Prostate gland (tissue), 2 donors: ENCODE measurements at places on chromosomes 2 and 18.

- no peaks in the 10 kb centered on the region for H3K36me3 ChIP-seq
- no peak overlapping the region for H3K27ac ChIP-seq
- H3K27me3 ChIP-seq = no peaks in the 10 kb centered on the region
- H3K4me3 ChIP-seq = no peak overlapping the region
- DNase-seq = no peak
Observed at GRCh38 chr18:79579807-79580497, 99.7 kb upstream of the CTDP1 start.

- H3K4me1 ChIP-seq = peaks cover 4% of the 10 kb centered on the region
- H3K27me3 ChIP-seq = no peaks in the 10 kb centered on the region
- peak overlapping the region; percentile 84 for H3K27ac ChIP-seq
- peak; percentile 48 for DNase-seq
Observed at GRCh38 chr2:27781496-27781895, 10.0 kb downstream of the MRPL33 start.

GRCh38 chr2:132642415-132642814 is 27.6 kb downstream of the LYPD1 start:
- H3K36me3 ChIP-seq = no peaks in the 10 kb centered on the region
- no peak overlapping the region for H3K27ac ChIP-seq
- H3K27me3 ChIP-seq = no peaks in the 10 kb centered on the region

DNA sequence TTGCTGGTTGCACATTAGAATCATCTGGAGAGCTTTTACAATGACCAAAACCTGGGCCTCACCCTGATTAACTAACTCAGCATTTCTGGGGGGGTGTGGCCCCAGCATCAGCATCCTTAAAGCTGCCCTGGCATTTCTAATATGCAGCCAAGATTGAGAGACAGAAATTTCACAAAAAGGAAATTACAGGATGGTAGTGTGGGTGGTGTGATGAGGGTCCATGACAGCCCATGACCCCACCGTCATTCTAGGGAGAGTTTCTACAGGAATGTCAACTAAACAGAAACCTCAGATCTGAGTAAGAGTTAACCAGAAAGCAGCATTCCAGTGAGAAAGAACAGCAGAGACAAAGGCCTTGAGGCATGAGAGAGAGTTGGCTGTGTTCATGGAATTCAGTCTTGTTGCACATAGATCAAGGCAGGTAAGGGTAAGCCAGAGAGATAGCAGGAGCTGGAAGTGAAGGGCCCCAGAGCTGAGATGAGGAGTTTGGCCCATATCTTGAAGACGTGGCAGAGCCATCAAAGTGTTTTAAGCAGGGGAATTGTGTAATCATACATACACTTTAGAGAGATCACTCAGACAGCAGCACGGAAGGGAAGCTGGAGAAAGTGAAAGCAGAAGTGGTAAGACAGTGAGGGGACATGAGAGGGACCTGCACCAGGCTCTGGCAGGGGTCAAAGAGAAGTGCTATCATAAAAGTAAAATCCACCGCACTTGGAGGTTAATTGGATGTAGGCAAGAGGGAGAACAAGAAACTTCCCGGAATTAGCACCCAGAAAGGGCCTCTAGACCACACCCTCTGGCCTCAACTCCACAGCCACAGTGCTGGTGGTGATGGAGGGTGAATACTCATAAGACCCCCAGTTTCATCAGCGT is 7.8 kb upstream of the TRABD2A start:
- no peaks in the 10 kb centered on the region for H3K4me1 ChIP-seq
- H3K27ac ChIP-seq = no peak overlapping the region
- no peak overlapping the region for H3K4me3 ChIP-seq
- H3K36me3 ChIP-seq = no peaks in the 10 kb centered on the region
- DNase-seq = no peak

DNA sequence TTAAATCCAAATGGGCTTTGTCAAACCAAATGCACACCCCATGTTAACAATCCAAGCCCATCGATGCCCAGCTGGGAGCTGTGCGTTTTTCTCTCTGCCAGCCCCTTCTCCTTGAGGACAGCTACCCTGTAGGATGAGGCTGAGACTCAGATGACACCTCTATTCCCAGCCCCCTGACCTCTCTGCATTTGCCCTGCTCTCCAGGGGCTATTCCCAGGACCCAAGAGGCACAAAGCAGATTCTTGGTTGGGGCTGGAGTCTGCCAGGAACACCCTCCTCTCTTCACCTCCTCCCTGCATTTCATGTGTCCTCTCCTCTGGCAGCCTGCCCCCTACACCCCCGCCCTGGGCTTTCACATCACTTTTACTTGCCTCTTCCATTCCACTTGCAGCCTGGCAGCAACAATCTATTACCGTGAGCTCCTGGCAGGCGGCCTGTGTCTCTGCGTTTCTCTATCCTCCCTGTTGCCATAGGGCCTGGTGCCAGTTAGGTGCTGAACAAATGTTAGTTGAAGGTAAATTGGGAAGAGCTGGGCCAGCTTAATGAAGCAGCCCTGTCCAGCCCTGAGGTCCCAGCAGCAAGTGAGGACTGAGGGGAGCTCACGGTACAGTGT is 51.8 kb downstream of the ADD2 start:
- no peaks in the 10 kb centered on the region for H3K36me3 ChIP-seq
- peak; percentile 84 for DNase-seq
- no peaks in the 10 kb centered on the region for H3K4me1 ChIP-seq
- no peak overlapping the region for H3K27ac ChIP-seq
- no peak overlapping the region for H3K4me3 ChIP-seq

DNA sequence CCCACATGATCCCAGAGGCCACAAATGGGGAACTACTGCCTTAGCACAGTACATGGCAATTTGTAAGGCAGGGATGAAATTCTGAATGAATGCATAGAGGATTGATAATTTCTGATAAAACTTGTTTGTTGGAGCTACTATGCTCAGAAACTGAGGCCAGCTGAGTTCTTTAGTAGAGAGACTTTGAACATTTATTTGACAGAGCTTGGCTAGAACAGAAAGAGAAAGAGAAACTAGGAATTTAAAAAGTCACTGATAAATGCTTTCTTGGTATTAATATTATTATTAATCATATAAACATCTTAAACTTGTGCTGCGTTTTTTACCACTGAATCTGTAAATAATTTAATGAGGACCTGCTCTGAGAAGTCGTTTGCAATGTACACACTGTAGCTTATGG is 923.7 kb upstream of the CNTNAP5 start:
- H3K4me3 ChIP-seq = no peak overlapping the region
- no peak overlapping the region for H3K27ac ChIP-seq
- no peak for DNase-seq
- no peaks in the 10 kb centered on the region for H3K27me3 ChIP-seq
- no peaks in the 10 kb centered on the region for H3K36me3 ChIP-seq

DNA sequence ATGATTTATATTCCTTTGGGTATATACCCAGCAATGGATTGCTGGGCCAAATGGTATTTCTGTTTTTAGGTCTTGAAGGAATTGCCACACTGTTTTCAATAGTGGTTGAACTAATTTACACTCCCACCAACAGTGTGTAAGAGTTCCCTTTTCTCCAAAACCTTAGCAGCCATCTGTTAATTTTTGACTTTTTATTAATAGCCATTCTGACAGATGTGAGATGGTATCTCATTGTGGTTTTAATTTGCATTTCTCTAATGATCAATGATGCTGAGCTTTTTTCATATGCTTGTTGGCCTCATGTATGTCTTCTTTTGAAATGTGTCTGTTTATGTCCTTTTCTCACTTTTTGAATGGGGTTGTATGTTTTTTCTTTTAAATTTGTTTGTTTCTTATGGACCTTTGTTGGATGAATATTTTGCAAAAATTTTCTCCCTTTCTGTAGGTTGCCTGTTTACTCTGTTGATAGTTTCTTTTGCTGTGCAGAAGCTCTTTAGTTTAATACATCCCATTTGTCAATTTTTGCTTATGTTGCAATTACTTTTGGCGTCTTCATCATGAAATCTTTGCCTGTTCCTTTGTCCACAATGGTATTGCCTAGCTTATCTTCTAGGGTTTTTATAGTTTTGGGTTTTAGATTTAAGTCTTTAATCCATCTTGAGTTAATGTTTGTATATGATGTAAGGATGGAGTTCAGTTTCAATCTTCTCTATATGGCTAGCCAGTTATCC is 119.7 kb upstream of the XIRP2 start:
- no peak for DNase-seq
- H3K27ac ChIP-seq = no peak overlapping the region
- H3K4me1 ChIP-seq = no peaks in the 10 kb centered on the region

DNA sequence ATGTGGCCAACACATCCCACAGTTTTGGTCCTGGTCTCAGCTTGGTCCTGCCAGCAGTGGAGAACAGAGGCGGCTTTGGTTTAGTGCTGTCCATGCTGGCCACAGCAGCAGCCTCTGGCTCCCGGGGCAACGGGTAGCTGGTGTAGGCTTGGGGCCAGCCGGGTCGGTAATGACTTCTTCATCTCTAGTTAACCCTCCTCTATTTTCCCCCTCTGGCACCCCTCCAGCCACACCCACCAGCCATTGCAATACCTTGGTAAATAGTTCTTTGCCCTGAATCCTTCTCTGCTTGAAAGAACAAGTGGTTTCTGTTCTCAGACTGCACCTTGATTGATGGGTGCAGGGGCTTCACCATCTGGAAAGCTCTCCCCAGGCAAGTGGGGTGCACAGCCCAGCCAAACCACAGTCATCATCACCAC is 31.7 kb upstream of the ZNF396 start:
- no peaks in the 10 kb centered on the region for H3K27me3 ChIP-seq
- no peaks in the 10 kb centered on the region for H3K4me1 ChIP-seq
- H3K4me3 ChIP-seq = no peak overlapping the region
- no peak for DNase-seq
- no peak overlapping the region for H3K27ac ChIP-seq

- H3K4me1 ChIP-seq = peaks cover 26% of the 10 kb centered on the region
- H3K27me3 ChIP-seq = no peaks in the 10 kb centered on the region
- no peak overlapping the region for H3K27ac ChIP-seq
- no peak overlapping the region for H3K4me3 ChIP-seq
- no peaks in the 10 kb centered on the region for H3K36me3 ChIP-seq
- no peak for DNase-seq
Observed at GRCh38 chr2:111903930-111904439, 5.6 kb downstream of the MERTK start.

DNA sequence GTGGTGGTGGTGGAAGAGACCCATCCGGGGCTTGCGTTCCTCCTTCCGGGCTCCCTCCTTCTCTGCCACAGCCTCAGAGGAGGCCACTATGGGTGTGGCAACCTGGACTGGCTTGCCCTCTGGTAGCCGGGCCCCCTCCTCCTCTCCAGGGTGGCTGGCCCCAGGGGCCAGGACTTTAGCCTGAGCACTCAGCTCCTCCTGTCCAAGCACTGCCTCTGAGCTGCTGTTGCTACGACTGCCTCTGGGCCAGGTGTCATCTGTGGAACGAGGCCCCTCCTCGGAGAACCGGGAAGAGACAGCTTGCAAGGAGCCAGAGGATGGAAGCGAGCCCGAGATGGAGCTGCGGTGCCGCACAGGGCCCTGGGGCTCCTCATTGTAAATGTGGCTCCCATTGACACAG is 16.7 kb upstream of the SFXN5 start:
- no peak overlapping the region for H3K4me3 ChIP-seq
- no peaks in the 10 kb centered on the region for H3K27me3 ChIP-seq
- peaks cover 3% of the 10 kb centered on the region for H3K36me3 ChIP-seq
- no peak overlapping the region for H3K27ac ChIP-seq

- no peak for DNase-seq
- no peaks in the 10 kb centered on the region for H3K27me3 ChIP-seq
- H3K27ac ChIP-seq = no peak overlapping the region
- H3K36me3 ChIP-seq = no peaks in the 10 kb centered on the region
- no peak overlapping the region for H3K4me3 ChIP-seq
Observed at GRCh38 chr18:55407774-55408535, 180.0 kb downstream of the TCF4 start.

DNA sequence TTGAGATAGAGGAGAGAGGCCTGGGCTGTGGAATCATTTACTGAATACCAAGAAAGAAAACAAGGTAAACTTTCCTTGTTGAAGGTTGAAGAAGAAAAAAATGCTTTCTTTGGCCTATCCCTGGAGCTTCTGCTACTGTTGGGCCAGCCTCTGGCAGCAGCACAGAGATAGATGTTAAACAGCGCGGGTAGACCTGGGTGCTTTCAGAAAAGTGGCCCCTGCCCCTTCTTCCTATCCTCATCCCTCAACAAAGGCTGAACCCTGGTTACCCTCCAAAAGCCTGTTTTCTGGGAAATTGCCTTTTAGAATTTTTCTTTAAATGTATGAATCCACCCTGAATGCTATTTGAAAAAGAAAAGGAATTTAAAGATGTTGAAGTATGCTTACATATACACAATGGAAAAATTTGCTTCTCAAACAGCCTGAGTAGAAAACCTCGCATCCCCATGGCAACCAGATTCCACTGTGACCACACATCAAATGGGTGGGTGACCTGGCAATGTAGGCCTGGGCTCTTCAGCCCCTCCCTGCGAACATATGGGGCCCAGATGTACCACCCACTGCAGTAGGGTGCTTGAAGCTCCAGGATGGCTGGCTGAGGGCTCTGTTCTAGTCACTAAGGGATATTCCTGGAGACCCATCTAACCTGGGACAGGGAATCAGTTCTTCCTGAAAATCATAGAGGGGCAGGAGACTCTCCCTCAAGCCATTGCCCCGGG is 23.4 kb upstream of the CHRNA1 start:
- H3K4me3 ChIP-seq = no peak overlapping the region
- no peak overlapping the region for H3K27ac ChIP-seq
- no peak for DNase-seq
- H3K4me1 ChIP-seq = no peaks in the 10 kb centered on the region

- no peaks in the 10 kb centered on the region for H3K36me3 ChIP-seq
- H3K27me3 ChIP-seq = no peaks in the 10 kb centered on the region
- H3K4me1 ChIP-seq = no peaks in the 10 kb centered on the region
- H3K27ac ChIP-seq = no peak overlapping the region
- no peak for DNase-seq
- H3K4me3 ChIP-seq = no peak overlapping the region
Observed at GRCh38 chr2:182445391-182445965, 18.6 kb upstream of the PDE1A start.

GRCh38 chr2:231918501-231919330 is 7.5 kb downstream of the NPPC start:
- H3K27me3 ChIP-seq = no peaks in the 10 kb centered on the region
- no peak overlapping the region for H3K4me3 ChIP-seq
- no peaks in the 10 kb centered on the region for H3K4me1 ChIP-seq
- no peaks in the 10 kb centered on the region for H3K36me3 ChIP-seq
- H3K27ac ChIP-seq = no peak overlapping the region

DNA sequence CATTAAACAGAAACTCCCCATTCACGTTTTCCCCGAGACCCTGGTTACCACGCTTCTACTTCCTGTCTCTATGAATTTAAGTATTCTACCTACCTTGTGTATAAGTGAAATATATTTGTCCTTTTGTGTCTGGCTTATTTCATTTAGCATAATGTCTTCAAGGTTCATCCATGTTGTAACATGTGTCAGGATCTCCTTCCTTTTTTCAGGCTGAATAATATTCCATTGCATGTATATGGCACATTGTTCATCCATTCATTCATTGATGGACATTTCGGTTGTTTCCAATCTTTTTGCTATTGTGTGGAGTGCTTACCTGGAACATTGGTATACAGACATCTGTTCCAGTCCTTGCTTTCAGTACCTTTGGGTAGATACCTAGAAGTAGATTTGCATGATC is 18.2 kb upstream of the CABYR start:
- DNase-seq = no peak
- H3K4me3 ChIP-seq = no peak overlapping the region
- H3K36me3 ChIP-seq = no peaks in the 10 kb centered on the region
- no peak overlapping the region for H3K27ac ChIP-seq
- no peaks in the 10 kb centered on the region for H3K27me3 ChIP-seq
- no peaks in the 10 kb centered on the region for H3K4me1 ChIP-seq

- H3K36me3 ChIP-seq = no peaks in the 10 kb centered on the region
- no peak overlapping the region for H3K4me3 ChIP-seq
- DNase-seq = no peak
- H3K4me1 ChIP-seq = no peaks in the 10 kb centered on the region
Observed at GRCh38 chr18:6270771-6271216, 143.9 kb downstream of the L3MBTL4 start.
